ENCODE measurements at places on chromosomes 13 and 19. TPM values are rescaled to one million over a fixed set of nuclear protein-coding genes. Genes with fewer than 3 reads are reported as not detected.
A peak's percentile ranks its signal among the peaks of the same experiment; 100 is the strongest.

DNA sequence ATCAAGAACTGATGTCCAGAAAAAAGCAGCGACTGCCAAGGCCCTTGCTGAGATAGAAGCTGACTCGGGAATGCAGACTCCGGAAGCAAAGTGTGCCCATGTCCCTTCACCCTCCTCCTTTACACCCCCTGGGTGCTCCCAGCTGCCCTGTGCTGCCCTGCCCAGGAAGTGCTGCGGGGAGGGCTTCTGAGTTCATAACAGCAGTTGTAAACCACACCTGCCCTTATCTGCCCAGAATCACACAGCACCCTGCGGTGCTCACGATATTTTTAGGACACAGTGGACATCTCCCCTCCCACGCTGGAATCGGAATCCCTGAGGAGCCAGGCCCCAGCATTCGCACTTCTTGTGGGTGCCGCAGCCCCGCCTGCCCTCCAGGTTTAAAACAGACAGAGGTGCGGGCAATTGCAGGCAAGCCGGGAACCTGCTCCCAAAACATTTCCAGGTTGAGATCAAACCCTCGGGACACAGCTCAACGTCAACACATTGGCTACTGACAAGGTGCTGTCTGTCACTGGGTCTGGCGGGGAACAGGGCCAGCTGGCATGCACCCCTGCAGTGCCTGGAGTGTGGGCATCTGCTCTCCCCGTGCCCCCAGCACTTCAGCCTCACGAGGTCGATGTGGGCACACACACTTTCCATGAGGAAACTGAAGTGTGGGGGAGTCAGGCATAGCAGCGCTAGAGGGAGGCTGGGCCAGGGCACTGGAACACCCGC lies 36.8 kb downstream of the RAB20 start:
- H3K27me3 ChIP-seq: no peaks in the 10 kb centered on the region
- no peaks in the 10 kb centered on the region for H3K36me3 ChIP-seq
- DNase-seq: no peak
- H3K4me1 ChIP-seq: peaks cover 34% of the 10 kb centered on the region
- H3K27ac ChIP-seq: no peak overlapping the region

DNA sequence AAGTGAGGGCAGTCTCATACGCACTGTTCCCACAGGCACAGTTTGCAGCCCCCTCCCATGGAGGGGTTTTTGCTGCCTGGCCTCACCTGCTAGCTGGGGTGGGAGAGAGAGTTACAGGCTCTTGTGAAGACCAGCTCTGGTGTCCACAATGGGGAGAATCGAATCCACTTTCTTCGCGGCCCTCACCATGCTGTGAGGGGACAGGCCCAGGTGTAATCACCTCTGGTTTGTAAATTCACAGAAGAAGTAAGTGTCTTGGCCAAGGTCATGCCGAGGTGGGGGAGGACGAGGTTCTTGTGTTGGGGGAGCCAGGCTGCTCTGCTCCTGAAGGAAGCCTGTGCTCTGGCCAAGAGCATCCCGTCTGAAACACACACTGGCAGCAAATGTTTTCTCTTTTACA lies 39.5 kb downstream of the TEX29 start:
- no peak overlapping the region for H3K27ac ChIP-seq
- no peak overlapping the region for H3K4me3 ChIP-seq
- no peaks in the 10 kb centered on the region for H3K4me1 ChIP-seq
- H3K36me3 ChIP-seq: no peaks in the 10 kb centered on the region
- DNase-seq: no peak

- H3K4me3 ChIP-seq: peak within 1 kb of the TSS; percentile 86
- H3K4me1 ChIP-seq: peaks cover 21% of the 10 kb centered on the region
- no peaks in the 10 kb centered on the region for H3K36me3 ChIP-seq
- no peaks in the 10 kb centered on the region for H3K27me3 ChIP-seq
Measured at GRCh38 chr13:45464687-45465453, at the start of gene COG3. TSS of gene COG3 (plus strand) at chr13:45464939. CDS start at chr13:45465037, 98 bp downstream.

DNA sequence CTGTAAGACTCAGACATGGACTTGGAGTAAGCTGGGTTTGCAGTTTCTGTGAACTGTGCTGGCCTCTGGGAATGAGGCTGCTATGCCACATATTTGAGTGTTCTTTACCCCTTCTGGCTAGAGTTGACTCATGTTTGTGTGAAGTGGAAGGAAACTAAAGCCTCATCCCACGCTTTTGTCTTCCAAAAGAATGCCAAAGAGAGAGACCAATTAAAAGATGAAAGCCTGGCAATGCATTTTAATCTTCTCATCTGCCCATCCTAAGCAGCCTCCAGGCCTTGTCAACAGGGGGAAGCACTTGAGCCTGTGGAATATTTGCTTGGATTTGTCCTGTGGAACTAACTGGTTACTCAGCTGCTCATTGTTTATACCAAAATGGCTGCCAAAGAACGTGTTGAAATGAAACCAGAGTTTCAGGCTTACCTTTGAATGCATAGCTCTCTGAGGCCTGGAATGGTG lies 49.1 kb downstream of the LMO7 start:
- no peak for DNase-seq
- no peaks in the 10 kb centered on the region for H3K36me3 ChIP-seq
- H3K4me1 ChIP-seq: no peaks in the 10 kb centered on the region
- H3K27ac ChIP-seq: no peak overlapping the region
- no peaks in the 10 kb centered on the region for H3K27me3 ChIP-seq

- H3K27ac ChIP-seq: no peak overlapping the region
- no peaks in the 10 kb centered on the region for H3K27me3 ChIP-seq
- peaks cover 31% of the 10 kb centered on the region for H3K4me1 ChIP-seq
- no peak for DNase-seq
Measured at GRCh38 chr19:8324186-8325050, 3.1 kb downstream of the RPS28 start.

DNA sequence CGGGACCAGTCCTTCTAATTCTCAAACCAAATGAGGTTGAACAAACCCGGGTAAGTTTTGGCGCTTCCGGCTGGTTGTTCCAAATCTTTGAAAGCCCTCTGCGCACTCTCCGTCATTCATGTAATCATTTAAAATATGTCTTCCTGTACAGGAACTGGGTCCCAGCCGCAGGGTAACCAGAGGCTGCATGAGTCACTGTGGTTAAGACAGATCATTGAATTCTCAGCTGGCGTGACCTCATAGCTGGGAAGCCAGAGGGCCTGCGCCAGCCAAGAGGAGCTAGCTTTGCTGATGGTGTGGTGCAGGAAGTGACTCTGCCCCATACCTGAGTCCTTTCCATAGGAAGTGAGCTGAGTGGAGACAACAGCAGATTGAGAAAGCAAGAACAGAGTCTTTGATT lies 135.2 kb downstream of the TSHZ3 start:
- H3K4me1 ChIP-seq: peaks cover 15% of the 10 kb centered on the region
- peak; percentile 93 for DNase-seq
- peak overlapping the region; percentile 78 for H3K27ac ChIP-seq

DNA sequence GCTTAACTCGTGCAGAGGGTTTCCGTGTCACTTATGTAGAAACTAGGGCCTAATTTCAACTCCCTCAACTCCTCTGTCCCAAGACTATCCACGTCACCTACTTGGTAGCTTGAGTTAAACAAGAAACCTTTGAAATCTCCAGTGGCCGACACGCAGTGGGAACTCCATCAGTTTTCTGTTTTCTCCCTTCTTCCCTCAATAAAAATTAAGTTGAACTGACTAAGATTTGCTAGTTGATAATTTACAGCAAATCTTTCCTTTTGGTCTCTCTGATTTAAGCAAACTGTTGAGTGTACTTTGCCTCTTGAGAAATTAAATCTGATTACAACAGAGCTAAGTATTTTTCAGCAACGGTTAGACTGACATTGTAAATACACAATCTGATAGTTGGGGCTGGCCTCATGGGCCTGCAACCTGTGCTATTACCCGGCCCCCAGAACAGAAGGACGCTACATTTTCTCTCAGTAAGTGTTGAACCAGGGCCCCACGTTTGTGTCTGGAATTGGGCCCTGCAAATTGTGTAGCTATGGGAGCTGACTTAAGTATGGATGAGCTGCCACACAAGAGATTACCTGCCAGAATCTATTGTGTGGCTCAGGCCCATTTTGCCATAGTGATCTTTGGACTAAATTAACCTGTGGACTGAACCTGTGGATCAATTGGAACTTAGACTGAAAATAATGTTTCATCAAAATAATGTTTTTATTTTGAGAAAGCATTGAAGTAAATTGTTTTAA lies 708 bp upstream of the ESD start:
- H3K4me1 ChIP-seq: peaks cover 16% of the 10 kb centered on the region
- no peak for DNase-seq
- no peaks in the 10 kb centered on the region for H3K27me3 ChIP-seq
- H3K4me3 ChIP-seq: peak overlapping the region; percentile 89
- H3K27ac ChIP-seq: peak overlapping the region; percentile 75
- H3K36me3 ChIP-seq: no peaks in the 10 kb centered on the region

- H3K27ac ChIP-seq: no peak overlapping the region
- DNase-seq: no peak
- H3K4me3 ChIP-seq: no peak overlapping the region
- H3K27me3 ChIP-seq: no peaks in the 10 kb centered on the region
- H3K4me1 ChIP-seq: no peaks in the 10 kb centered on the region
Measured at GRCh38 chr13:44404261-44405132, 30.9 kb downstream of the SERP2 start.

DNA sequence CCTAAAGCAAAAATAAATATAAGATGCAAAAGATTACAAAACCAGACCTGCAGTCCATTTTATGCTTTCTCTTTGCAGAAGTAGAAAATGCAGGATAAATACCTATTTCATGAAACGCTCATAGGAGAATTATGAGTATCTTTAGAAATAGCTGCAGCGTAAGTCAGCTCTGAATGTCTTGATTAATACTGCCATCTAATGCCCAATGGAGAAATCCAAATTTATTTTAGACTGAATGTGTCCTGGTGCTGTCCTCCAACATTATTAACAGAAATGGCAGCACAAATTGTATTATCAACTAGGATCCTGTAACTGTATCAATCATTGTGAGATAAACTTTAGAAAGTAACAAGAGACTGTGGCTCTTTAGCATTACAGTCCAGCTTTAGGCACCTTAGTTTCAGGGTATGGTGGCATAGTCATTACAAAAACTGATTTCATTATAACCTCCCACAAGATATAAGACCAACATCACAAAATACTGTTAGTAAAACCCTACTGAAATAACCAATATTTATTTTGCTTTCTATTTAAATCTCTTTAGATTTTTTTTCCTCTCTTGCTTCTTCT lies 162.1 kb upstream of the MIR17HG start:
- no peaks in the 10 kb centered on the region for H3K27me3 ChIP-seq
- no peak for DNase-seq
- no peaks in the 10 kb centered on the region for H3K4me1 ChIP-seq

GRCh38 chr13:46630431-46631178 lies 77.6 kb downstream of the LRCH1 start:
- peaks cover 3% of the 10 kb centered on the region for H3K4me1 ChIP-seq
- H3K27ac ChIP-seq: no peak overlapping the region
- DNase-seq: no peak
- no peak overlapping the region for H3K4me3 ChIP-seq
- H3K36me3 ChIP-seq: no peaks in the 10 kb centered on the region

DNA sequence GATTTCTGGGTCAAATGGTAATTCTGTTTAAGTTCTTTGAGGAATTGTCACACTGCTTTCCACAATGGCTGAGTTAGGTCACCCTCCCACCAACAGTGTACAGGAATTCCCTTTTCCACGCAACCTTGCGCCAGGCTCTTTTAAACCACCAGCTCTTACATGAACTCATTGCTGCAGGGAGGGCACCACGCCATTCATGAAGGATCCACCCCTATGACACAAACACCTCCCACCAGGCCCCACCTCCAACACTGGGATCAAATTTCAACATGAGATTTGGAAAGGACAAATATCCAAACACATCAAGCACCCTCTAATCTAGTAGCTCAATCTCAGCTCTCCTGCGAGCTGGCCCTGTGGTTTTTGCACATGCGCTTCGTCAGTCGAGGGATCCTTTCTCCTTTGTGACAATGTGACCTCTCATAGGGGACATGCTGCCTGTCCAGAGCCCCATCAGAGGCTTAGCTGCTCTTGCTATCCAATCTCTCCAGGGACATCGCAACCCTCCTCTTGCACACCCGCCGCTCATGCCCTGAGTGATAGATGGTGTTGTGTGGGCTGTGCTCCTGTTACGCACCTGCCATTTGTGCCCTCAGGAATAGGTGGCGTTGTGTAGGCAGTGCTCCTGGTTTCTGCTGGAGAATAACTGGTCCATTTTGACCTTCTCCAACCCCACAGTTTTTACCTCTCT lies 328.0 kb downstream of the UQCRFS1 start:
- no peak for DNase-seq
- H3K4me1 ChIP-seq: no peaks in the 10 kb centered on the region
- no peaks in the 10 kb centered on the region for H3K36me3 ChIP-seq
- H3K27me3 ChIP-seq: no peaks in the 10 kb centered on the region
- H3K27ac ChIP-seq: no peak overlapping the region

- no peaks in the 10 kb centered on the region for H3K36me3 ChIP-seq
- no peaks in the 10 kb centered on the region for H3K27me3 ChIP-seq
- peak overlapping the region; percentile 71 for H3K27ac ChIP-seq
Measured at GRCh38 chr19:55460670-55461258, 678 bp downstream of the ISOC2 start.

- H3K27ac ChIP-seq: no peak overlapping the region
- H3K27me3 ChIP-seq: no peaks in the 10 kb centered on the region
- H3K4me1 ChIP-seq: no peaks in the 10 kb centered on the region
- H3K4me3 ChIP-seq: no peak overlapping the region
Measured at GRCh38 chr13:102460806-102461205, 59.0 kb upstream of the FGF14 start.

GRCh38 chr19:35058370-35058769 lies 16.8 kb downstream of the HPN start:
- H3K36me3 ChIP-seq: no peaks in the 10 kb centered on the region
- H3K4me1 ChIP-seq: no peaks in the 10 kb centered on the region
- no peaks in the 10 kb centered on the region for H3K27me3 ChIP-seq
- no peak for DNase-seq

- no peak overlapping the region for H3K4me3 ChIP-seq
- peak overlapping the region; percentile 70 for H3K27ac ChIP-seq
- H3K27me3 ChIP-seq: no peaks in the 10 kb centered on the region
- DNase-seq: no peak
Measured at GRCh38 chr19:49554701-49555181, 25.6 kb downstream of the NOSIP start.

- peaks cover 3% of the 10 kb centered on the region for H3K36me3 ChIP-seq
- peak overlapping the region; percentile 67 for H3K27ac ChIP-seq
- peak overlapping the region; percentile 11 for H3K4me3 ChIP-seq
- no peaks in the 10 kb centered on the region for H3K27me3 ChIP-seq
- DNase-seq: peak; percentile 85
- peaks cover 7% of the 10 kb centered on the region for H3K4me1 ChIP-seq
Measured at GRCh38 chr13:74026753-74027152, 107.5 kb downstream of the KLF12 start.

Gene PGLYRP1
- total RNA-seq: not detected

Gene C19orf38
- total RNA-seq: 9.9 TPM

Gene MYCBP2
- total RNA-seq: 155 TPM

Gene FFAR3
- total RNA-seq: not detected

Gene CCDC61
- 14.6 TPM for total RNA-seq

Gene PGLYRP2
- total RNA-seq: 0.21 TPM

Measured in natural killer cell (primary cell).